ENCODE measurements at places on chromosomes 12 and 14.

DNA sequence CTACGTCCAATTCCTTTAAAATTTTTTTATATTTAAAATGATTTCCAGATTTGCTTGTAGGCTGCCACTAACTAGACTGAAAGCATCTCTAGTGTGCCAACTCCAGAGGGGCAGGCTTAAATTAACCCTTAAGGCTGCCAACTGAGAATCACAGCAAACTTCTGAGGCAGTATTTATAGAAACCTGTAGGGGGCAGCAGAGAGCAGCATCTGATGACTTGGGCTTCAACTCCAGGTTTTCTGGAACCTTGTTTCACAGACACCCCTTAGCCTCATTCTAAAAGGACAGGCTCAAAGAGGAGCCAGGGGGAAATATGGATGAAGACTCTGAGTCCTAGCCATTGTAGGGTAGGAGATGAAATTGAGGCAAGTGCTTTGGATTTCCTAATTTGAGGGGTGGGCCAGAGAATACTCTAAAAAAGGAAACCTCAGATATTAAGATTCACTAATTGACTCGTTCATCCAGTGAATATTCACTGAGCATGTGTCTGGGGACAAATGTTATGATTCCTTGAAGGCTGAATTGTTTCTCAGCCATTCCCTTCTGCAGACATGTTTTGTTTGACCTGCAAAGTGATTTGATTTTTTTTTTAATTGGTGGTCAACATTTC, 63.3 kb upstream of the HSPB8 start:
- DNase-seq: no peak

DNA sequence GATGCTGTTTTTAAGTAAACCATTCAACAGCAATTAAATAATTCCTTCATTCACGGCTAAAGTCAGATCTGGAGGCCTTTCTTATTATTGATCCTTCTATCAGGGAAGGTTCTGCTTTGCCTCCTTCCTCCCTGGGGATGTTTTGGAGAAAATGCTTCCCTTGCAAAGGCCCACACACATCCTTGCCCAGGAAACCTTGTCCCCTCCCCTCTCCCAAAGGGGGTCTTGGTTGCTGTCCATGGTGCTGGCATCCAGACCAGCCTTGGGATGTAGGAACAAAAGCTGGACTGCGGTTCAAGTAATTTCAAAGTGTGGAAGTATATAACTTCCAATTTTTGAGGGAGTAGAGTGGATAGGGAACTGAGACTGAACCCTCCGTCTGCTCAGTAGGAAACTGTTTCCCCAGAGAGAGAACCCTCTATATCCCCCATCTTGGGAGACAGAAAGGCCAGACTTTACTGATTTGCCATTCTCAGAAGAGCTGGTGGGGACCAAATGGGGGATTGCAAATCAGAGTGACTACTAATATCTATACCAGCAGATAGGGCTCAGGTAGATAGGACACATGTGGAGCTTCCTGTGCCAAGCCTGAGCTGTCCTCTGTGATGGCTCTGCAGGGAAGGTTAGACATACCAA, 5.6 kb downstream of the MARCHF9 start:
- no peak for DNase-seq

GRCh38 chr12:83172441-83172840, 485.7 kb downstream of the TMTC2 start:
- no peak for DNase-seq

GRCh38 chr12:122860040-122860853, 25.0 kb downstream of the HIP1R start:
- DNase-seq: peak; percentile 91

DNA sequence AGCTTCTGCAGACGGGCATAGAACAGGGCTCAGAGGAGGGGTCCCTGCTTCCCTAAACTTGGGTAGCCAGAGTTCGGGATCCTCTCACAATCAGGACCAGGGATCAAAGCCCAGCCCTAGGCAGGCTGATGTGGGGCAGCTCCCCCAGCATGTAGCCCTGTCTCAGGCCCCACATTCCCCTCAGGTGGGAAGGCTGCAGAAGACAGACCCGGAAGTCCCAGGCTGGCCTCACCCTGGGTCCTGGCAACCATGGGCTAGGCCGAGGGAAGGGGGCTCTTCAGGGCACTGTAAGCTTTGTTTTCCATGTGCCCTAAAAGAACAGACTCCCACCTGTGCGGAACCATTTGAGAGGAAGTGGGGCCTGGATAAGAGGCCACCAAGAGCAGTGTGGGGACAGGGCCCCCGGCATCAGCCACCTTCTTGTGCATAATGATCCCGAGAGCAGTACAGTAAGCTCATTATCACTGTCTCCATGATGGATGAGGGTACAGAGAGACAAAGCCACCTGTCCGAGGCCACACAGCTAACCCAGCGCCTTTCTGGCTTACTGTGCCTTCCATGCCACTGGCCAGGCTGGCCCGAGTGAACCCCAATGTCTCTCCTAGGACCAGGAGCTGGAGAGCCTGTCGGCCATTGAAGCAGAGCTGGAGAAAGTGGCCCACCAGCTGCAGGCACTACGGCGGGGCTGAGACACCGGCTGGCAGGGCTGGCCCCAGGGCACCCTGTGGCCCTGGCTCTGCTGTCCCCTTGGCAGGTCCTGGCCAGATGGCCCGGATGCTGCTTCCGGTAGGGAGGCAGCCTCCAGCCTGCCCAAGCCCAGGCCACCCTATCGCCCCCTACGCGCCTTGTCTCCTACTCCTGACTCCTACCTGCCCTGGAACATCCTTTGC, 11.5 kb downstream of the CHGA start:
- DNase-seq: no peak

DNA sequence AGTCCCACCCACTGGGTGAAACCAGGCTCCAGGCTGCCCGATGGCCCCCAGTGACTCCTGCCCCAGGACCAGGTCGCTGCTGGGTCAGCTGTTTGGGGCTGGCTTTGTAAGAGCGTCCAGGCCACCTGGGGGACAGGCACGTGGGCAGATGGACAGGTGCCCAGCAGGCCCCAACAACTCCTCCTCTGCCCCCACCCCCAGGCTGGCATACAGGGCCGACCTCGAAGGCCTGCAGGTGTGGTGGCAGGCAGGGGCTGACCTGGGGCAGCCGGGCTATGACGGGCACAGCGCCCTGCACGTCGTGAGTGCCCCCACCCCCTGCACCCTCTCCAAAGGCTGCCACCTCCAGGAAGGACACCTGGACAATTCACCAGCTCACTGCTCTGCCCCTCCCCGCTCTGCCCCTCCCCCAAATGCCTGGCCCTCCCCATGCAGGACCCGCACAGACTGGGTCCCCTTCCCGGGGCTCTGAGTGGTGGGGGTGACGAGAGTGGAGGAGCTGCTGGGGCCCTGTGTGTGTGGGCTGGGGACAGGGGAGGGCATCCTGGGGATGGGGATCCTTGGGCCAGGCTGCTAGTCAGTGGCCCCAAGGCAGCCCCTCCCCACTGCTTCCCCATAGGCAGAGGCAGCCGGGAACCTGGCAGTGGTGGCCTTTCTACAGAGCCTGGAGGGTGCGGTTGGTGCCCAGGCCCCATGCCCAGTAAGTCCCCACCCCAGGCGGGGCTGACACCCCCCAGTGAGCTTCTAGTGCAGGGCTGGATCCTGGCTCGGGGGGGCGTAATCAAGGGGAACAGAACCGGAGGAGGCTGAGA, 26.0 kb downstream of the ASPG start:
- no peak for DNase-seq

DNA sequence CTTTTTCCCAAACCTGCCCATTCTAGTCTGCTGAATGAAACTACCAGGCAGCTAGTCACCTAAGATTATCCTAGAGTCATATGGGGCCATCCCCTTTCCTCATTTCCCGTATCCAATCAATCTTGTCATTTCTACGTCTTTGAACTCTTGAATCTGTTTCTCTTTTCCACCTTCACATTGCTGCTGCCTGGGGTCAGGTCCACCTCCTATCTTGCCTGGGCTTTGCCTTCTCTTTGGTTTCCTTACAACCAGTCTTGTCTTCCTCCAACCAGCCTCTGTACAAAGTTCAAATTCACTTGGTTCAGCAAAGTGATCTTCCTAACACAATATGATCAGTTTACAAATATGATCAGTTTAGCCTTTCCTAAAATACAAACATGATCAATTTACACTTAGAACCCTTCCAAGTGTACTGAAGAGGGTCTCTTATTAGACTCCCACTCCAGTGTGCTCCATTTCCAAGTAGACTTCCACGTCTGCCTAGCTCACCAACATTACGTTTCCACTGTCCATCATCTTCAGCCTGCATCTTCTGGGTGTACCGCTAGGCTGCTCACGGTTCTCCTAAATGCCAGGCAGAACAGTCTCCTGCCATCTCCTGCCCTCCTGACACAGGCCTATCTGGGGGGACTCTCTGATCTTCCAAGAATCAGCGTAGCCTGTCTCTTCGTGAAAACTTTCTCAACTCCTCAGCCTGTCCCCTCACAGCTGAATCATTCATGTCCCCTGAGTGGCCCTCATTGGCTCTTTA, 4.1 kb upstream of the ACVR1B start:
- no peak for DNase-seq

DNA sequence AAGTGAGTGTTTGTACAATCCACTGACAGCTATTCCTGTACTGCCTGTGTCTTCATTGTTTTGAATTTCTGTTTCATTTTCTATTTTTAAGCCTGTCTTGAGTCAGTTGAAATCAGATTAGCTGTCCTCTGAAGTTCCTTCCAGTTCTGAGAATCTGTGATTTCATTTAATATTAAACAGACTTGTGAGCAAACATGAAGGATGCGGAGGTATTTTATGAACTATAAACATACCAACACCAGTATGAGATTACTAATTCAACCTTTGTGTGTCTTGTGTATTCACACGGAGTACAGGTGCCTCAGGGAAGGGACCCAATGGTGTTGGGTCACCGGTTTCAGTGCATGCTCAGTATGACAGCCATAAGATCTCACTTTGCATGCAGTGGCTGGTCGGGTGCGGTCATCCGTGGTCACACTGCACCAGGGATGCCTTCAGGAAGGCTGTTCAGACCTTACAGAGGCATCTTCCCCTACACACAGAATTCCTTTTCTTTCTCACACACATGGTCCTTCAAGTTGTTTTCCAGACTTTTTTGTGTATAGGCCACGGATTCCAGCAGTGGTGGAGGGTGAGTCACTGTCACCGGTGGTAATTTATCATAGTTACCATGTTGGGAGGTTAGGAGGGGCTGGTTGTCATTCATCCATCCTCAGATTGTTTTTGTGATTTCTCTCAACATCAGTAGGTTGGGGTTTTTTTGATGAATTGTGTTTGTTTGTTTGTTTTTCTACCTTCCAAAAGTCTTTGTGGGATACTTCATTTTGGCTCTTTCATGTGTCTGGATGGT, 103.0 kb upstream of the SFSWAP start:
- DNase-seq: no peak

DNA sequence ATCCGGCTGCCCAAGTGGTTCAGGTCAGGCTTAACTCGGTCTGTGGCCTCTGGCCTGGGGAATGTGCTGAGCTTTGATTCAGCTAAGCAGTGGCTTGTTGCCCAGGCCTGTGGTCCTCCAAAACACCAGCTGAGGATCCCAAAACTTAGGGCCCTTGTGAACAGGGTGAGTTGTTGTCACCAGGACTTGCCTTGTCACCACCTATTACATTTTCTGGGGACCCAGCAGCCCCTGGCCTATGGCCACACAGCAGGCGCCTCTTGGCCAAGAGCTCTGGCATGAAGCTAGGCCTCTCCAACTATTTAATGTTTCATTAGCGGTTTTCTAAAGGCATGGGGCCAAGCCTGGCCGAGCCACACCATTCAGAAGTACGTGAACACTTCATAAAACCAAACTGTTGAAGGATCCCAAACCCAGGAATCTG, 343.7 kb downstream of the CACNA1C start:
- DNase-seq: no peak

DNA sequence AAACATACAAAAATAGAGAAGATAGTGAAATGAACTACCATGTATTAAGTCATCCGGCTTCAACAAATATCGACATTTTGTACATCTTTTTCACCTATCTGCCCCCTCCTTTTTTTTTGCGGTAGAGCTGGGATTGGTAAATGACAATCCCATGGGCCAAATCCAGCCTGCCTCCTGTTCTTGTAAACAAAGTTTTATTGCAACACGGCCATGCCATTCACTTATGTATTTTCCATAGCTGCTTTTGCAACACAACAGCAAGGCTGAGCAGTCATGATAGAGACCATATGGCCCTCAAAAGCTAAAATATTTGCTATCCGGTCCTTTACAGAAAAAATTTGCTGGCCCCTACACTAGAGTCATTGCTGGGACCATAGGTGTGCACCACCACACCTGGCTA, 58.1 kb upstream of the PLEKHG3 start:
- DNase-seq: no peak

- no peak for DNase-seq
Observed at GRCh38 chr14:28777471-28778137, 11.0 kb downstream of the FOXG1 start.

DNA sequence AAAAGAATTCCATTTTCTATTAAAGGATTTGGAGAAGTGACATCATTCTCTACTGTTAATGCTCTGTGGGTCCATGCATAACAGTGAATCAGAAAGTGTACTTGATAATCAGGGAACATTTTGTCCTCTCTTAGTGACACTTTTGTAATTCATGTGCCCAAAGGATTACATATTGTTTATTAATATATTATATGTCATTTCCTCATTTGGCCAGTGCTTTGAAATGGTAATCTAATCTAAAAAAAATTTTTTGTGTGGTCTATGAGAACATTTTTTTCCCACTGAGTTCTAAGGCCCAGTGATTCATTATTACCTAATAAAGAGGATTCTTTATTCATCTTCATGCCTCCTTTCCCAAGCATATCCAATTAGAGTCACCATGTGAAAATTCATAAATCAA, 79.7 kb upstream of the MYF6 start:
- DNase-seq: no peak

Data from activated T-cell treated with anti-CD3 and anti-CD28 coated beads, Interleukin-2, amount 50 U/mL, for 24 hours (primary cell).